Activated CD8-positive, alpha-beta memory T cell treated with anti-CD3 and anti-CD28 coated beads for 36 hours (primary cell): ENCODE measurements at places on chromosomes 13 and 19. TPM values are rescaled to one million over a fixed set of nuclear protein-coding genes. Genes with fewer than 3 reads are reported as not detected.

Gene KIR3DL1
- total RNA-seq: 0.23 TPM

Gene ZNF808
- total RNA-seq: 24.9 TPM

Gene ZIC5
- not detected for total RNA-seq

Gene APOC1
- total RNA-seq: 2.0 TPM

Gene CLEC4G
- not detected for total RNA-seq

Gene MISP3
- 1.1 TPM for total RNA-seq
